ENCODE measurements at places on chromosomes 2 and 18.

GRCh38 chr2:66697366-66697765 is 262.4 kb downstream of the MEIS1 start:
- no peak for DNase-seq

DNA sequence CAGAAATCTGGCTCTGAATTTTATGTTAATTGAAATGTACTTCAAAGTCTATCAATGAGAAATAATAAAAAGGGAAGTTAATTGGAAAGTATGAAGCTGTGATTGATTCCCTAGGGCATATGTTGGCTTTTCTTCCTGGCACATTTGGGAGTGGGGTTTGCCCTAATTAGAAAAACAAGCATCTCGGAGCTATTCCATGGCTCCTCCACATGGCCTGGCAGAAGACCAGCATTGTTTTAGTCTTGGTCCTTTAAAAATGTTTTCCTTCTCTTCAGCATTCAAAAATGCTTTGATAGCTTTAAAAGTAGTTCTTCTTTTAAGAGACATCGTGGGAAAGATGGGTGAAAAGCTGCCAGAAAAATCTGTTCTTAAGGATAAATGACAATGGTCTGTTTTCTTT is 445.5 kb upstream of the PKDCC start:
- no peak for DNase-seq

GRCh38 chr2:16046649-16047048 is 106.3 kb downstream of the MYCN start:
- DNase-seq = no peak

GRCh38 chr2:110852541-110853263 is 120.3 kb downstream of the ACOXL start:
- DNase-seq = no peak
